ENCODE measurements at places on chromosomes 5 and 9. TPM values are rescaled to one million over a fixed set of nuclear protein-coding genes. Genes with fewer than 3 reads are reported as not detected.
A peak's percentile ranks its signal among the peaks of the same experiment; 100 is the strongest.

- H3K27me3 ChIP-seq: no peaks in the 10 kb centered on the region
- no peaks in the 10 kb centered on the region for H3K36me3 ChIP-seq
- no peak overlapping the region for H3K4me3 ChIP-seq
- DNase-seq: no peak
- no peaks in the 10 kb centered on the region for H3K4me1 ChIP-seq
These were observed 154.3 kb downstream of the GABRG2 start for GRCh38 chr5:162221910-162222309.

DNA sequence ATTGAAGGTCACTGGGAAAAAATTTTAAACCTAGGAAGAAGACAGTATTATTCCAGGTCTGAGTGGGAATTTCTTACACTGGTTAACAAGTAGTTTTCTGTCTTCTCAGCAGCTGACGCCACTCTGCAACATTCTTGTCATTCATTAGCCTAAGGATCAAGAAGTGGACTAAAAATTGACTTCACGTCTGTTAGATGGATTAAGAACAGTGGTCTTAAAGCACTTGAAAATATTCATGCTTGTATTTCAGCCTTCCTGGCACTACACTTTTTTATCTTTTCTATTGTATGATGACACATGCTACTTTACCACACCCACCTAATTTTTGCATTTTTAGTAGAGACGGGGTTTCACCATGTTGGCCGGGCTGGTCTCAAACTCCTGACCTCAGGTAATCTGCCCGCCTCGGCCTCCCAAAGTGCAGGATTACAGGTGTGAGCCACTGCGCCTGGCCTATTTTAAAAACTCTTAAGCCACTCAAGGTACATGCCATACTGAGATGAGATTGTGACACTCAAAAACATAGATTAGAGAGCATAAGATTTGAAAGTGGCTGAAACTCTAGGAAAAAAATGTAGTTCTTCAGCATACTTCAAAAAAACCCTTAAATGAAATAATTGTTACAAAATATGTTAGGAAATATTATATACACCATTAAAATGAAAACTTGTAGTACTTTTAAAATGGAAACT is 8.4 kb downstream of the MATR3 start:
- H3K4me3 ChIP-seq: no peak overlapping the region
- H3K4me1 ChIP-seq: peaks cover 54% of the 10 kb centered on the region
- H3K36me3 ChIP-seq: no peaks in the 10 kb centered on the region
- DNase-seq: peak; percentile 21
- H3K27ac ChIP-seq: no peak overlapping the region

GRCh38 chr5:88746438-88746882 is 136.5 kb downstream of the MEF2C start:
- H3K4me3 ChIP-seq: no peak overlapping the region
- H3K4me1 ChIP-seq: peaks cover 7% of the 10 kb centered on the region
- no peaks in the 10 kb centered on the region for H3K27me3 ChIP-seq
- H3K27ac ChIP-seq: no peak overlapping the region

DNA sequence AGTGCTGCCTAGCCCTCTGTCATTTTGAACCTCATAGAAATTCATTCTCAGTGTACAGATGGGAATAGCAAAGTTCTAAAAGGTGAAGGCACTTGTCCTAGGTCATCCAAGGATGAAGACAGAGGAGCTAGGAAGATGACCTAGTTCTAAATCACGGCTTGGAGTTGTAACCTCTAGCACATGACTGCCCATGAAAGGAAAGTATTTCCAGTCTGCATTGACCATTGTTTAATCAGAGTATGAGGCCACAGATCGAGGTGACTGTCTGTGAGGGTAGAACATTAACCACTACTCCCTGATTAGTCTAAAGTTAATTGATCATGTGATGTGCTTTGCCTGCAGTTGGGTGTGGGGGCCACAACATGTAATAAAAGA is 674 bp upstream of the TNFSF15 start:
- H3K4me1 ChIP-seq: no peaks in the 10 kb centered on the region
- H3K27me3 ChIP-seq: 0 out of 2 replicates have a peak, but pooled peaks cover 6% of the 10 kb centered on the region
- no peak overlapping the region for H3K27ac ChIP-seq
- DNase-seq: no peak

DNA sequence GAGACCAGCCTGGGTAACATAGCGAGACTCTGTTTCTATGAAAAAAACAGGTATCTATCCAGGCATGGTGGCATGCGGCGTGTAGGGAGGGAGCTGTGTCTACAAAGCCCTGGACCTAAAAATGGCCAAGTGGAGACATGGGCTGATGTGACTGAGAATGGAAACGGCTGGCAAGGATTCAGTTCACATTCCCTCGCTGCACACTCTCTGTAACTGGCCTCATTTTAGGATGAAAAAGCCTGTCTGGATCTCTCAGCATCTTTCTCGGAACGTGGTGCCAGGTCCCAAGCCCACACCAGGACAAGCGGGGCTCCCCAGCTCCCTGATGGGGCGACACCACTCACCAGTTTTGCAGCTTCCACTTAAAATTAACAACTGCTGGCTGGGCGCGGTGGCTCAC is 13.4 kb downstream of the EXD3 start:
- no peak overlapping the region for H3K27ac ChIP-seq
- DNase-seq: no peak
- no peak overlapping the region for H3K4me3 ChIP-seq
- H3K4me1 ChIP-seq: peaks cover 14% of the 10 kb centered on the region

DNA sequence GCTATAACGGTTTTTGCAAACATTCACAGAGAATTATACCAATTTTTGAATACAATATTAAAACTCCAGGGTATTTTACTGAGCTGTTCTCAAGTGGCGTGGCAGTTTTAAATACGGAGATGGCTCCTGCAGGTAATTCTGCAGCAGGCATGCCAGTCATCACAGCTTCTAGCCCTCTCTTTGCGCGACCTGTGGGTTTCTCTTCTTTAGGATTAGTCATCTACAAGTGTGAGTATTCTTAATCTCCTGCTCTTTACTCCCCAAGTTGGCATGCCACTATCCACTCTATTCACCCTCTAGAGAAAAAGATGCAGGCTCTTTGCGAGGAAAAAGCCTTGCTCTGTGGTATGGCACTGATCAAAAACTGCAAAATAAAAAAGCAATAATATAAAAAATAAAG is 43.9 kb downstream of the ANKRD31 start:
- H3K4me1 ChIP-seq: no peaks in the 10 kb centered on the region
- no peaks in the 10 kb centered on the region for H3K36me3 ChIP-seq
- no peak overlapping the region for H3K27ac ChIP-seq
- no peak for DNase-seq
- no peaks in the 10 kb centered on the region for H3K27me3 ChIP-seq
- no peak overlapping the region for H3K4me3 ChIP-seq

DNA sequence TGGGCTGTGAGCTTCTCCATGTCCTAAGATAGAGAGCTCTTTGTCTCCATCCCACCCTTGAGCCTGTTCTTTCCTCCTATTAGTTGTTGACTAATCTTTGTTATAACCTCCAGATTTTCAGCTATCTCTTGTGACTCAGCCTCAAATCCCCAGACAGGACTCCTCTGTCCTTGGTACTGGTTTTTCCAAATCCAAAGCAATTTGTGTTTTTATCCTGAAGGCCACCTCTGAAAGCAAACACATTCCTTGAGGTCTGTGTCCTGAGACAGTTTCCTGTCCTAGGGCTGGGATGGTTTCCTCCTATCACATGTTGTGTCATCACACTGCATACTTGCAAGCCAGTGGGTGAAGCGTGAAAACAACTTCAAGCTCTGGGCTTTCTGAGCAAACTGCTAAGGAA is 8.5 kb downstream of the TNC start:
- H3K27ac ChIP-seq: 0 out of 2 replicates have a peak overlapping the region, but pooled peaks have one; percentile 13
- H3K4me1 ChIP-seq: peaks cover 56% of the 10 kb centered on the region
- no peaks in the 10 kb centered on the region for H3K27me3 ChIP-seq
- H3K36me3 ChIP-seq: no peaks in the 10 kb centered on the region
- H3K4me3 ChIP-seq: no peak overlapping the region

DNA sequence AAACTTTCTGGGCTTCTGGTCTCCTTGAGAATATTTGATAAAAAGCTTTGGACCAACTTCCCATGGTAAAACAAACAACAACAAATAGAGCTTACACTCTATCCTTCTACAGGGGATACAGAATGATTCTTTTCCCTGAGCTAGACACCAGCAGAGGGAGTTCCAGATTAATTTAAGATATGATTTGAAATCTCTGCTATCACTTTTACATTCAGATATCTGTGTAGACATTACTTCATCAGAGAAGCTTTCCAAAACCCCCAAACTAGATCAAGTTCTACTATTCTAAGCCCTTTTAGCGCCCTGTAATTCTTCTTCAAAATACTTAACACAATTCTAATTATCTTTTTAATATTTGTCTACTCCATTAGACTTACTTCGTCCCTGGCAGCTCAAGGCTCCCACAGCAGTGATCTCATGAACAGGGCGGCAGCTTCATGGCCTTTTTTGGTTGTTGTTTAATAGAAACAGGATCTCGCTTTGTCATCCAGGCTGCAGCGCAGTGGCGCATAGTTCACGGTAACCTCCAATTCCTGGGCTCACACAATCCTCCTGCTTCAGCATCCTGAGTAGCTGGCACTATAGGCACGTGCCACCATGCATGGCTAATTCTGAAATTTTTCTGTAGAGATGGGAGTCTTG is 955 bp upstream of the GALNT12 start:
- peak; percentile 80 for DNase-seq
- no peaks in the 10 kb centered on the region for H3K27me3 ChIP-seq
- H3K27ac ChIP-seq: peak overlapping the region; percentile 5
- no peaks in the 10 kb centered on the region for H3K36me3 ChIP-seq

DNA sequence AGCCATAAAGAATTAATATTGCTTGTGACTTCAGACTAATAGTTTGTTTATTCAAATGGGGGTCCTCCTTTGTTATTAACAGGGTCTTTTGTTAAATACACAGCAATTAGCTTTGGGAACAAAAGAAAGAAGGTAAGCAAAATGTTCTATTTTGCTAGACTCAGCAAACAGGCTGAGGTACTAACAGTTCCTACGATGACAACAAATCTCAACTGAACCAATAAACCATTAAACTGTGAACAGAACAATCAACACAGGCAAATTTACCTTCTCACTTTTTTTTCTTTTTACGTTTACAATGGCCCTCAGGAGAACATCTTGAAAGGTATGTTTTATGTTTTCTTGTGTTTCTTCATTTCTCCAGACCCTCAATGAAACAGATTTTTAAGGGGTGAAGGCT is 207.2 kb downstream of the NFIB start:
- H3K4me3 ChIP-seq: no peak overlapping the region
- peaks cover 13% of the 10 kb centered on the region for H3K4me1 ChIP-seq
- DNase-seq: no peak
- H3K27ac ChIP-seq: no peak overlapping the region

- H3K27ac ChIP-seq: no peak overlapping the region
- no peak for DNase-seq
- H3K27me3 ChIP-seq: no peaks in the 10 kb centered on the region
- H3K4me3 ChIP-seq: no peak overlapping the region
- H3K36me3 ChIP-seq: no peaks in the 10 kb centered on the region
These were observed 368.1 kb downstream of the TLE4 start for GRCh38 chr9:79939819-79940218.

DNA sequence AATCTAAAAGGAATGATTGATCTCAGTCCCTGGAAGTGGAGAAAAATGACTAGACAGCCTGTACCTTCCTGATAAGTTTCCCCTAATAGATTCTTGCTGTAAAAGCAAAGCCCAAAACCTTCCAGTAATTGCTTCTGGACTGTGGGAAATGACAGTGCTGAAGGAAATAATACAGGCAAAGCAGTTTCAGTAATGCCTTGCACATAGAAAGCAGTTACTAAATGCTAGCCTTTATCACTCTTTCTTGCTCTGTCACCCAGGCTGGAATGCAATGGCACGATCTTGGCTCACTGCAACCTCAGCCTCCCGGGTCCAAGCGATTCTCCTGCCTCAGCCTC is 50.3 kb downstream of the MAP1B start:
- no peaks in the 10 kb centered on the region for H3K27me3 ChIP-seq
- peak overlapping the region; percentile 17 for H3K4me3 ChIP-seq
- H3K36me3 ChIP-seq: no peaks in the 10 kb centered on the region

GRCh38 chr5:64000096-64000495 is 37.9 kb upstream of the HTR1A start:
- H3K4me3 ChIP-seq: no peak overlapping the region
- H3K27ac ChIP-seq: no peak overlapping the region
- no peaks in the 10 kb centered on the region for H3K27me3 ChIP-seq
- no peak for DNase-seq

- no peak overlapping the region for H3K4me3 ChIP-seq
- H3K36me3 ChIP-seq: no peaks in the 10 kb centered on the region
- H3K4me1 ChIP-seq: peaks cover 5% of the 10 kb centered on the region
- no peaks in the 10 kb centered on the region for H3K27me3 ChIP-seq
- no peak for DNase-seq
These were observed 3.1 kb upstream of the ZCCHC10 start for GRCh38 chr5:133029416-133029815.

DNA sequence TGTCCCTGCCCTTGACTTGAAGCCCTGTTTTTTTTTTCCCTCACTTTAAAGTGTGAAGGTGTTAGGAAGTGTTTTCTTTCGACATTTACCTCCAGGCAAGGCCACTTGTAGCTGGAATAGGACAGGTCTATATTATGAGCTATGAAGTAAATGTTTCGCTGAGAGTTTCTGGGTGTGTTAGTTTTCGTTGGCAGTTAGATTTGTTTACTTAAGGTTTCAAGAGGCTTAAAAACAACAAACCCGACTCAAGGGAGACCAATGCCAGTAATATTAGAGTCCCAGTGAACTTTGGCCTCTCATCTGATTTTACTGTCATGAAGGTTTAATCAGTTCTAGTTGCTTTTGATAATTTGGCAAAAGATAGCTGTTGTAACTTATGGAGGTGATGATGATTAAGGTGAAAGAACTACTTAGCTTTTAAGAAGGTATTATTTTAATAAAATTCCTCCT is 25.2 kb downstream of the OCLN start:
- H3K27me3 ChIP-seq: no peaks in the 10 kb centered on the region
- H3K27ac ChIP-seq: no peak overlapping the region
- DNase-seq: no peak
- H3K4me1 ChIP-seq: peaks cover 20% of the 10 kb centered on the region
- H3K36me3 ChIP-seq: no peaks in the 10 kb centered on the region

RASGRF2 gene
- 0.04 TPM for polyA plus RNA-seq

JADE2 gene
- polyA plus RNA-seq: 7.1 TPM

C8G gene
- not detected for polyA plus RNA-seq

GPX3 gene
- 4.4 TPM for polyA plus RNA-seq

SOHLH1 gene
- polyA plus RNA-seq: not detected

FAM151B gene
- polyA plus RNA-seq: 2.6 TPM

HAPLN1 gene
- 77.6 TPM for polyA plus RNA-seq

All from GM23248 (cell line).